Stimulated activated CD8-positive, alpha-beta memory T cell treated with anti-CD3 and anti-CD28 coated beads, Interleukin-4, amount 100 ng/mL, for 24 hours (primary cell): ENCODE measurements at places on chromosomes 13 and 19.
A peak's percentile ranks its signal among the peaks of the same experiment; 100 is the strongest.

- DNase-seq: no peak
Observed at GRCh38 chr13:39682310-39682709, 26.8 kb downstream of the COG6 start.

DNA sequence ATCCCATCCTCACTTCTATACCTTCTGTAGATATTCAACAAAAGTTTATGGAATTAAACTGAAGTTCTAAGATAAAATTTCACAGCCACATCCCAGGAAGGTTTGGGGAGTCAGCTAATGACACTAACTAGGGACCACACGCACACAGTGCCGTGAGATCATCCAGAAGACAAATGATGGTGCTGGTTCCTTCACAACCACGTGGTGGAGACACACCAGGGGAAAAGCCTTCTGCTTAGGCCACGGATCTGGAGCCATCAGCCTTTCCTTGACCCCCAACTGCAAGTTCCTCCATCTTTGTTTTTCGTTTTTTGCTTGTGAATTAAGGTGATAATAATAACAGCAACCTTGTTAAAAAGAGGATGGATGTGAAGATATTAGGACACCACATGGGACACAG lies 241.6 kb upstream of the MAB21L1 start:
- DNase-seq: no peak

- no peak for DNase-seq
Observed at GRCh38 chr19:51511353-51511752, 9.8 kb upstream of the SIGLEC12 start.

- no peak for DNase-seq
Observed at GRCh38 chr13:83281654-83282053, 600.6 kb downstream of the SLITRK1 start.

GRCh38 chr19:13429563-13429962 lies 76.7 kb downstream of the CACNA1A start:
- DNase-seq: no peak

GRCh38 chr19:18444513-18444912 lies 6.6 kb upstream of the ISYNA1 start:
- no peak for DNase-seq

DNA sequence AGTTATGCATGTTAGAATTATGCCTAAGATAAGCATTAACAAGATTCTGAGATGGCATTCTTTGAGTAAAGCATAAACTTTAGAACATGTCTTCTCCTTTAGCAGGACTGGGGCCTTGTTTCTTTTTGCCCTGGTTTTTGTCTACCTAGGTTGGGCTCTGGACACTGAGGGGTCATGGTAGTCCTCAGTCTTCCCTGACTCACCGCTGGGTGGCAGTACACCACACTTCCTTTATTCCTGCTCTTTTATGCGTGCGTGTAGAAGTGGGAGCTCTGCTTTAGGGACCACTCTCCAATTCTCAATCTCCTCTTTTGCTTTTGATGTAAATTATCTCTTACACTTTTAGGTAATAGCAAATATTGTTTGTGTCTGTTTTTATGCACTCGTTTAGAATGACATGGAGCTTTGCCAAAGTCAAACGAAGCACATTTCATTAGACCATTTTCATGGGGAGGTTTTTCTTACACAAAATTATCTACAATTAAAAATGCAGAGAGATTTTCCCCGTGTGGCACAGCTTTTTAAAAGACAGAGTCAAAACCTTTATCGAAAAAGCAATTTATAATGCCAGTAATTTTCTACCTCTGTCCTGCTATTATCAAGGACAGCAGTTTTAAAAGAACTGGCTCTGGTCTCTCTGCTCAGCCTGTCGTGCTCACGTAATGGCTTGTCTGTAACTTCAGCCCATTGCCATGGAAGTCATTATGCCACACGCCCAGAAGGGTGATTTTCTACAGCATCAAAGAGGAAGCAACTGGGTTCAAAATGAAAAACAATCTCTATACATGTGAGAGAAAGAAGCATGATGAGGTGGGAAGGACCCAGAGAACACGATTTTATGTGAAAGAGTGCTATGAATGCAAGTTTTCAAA lies 413.9 kb downstream of the COG6 start:
- DNase-seq: peak; percentile 57

DNA sequence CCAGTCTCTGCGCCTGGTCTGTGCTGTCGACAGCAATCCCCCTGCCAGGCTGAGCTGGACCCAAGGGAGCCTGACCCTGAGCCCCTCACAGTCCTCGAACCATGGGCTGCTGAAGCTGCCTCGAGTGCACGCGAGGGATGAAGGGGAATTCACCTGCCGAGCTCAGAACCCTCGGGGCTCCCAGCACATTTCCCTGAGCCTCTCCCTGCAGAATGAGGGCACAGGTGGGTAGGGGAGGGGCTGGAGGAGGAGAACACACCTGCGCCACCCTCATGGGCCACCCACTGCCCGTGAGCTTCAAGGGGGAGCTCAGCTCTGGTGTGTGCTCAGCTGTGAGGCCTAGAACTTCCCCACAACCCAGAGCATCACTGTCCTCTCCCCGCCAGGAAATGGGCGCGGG lies 38.6 kb upstream of the CD33 start:
- DNase-seq: no peak

- no peak for DNase-seq
Observed at GRCh38 chr13:80116107-80116506, 224.8 kb downstream of the SPRY2 start.

- DNase-seq: no peak
Observed at GRCh38 chr13:44748439-44748838, 172.3 kb upstream of the TSC22D1 start.

DNA sequence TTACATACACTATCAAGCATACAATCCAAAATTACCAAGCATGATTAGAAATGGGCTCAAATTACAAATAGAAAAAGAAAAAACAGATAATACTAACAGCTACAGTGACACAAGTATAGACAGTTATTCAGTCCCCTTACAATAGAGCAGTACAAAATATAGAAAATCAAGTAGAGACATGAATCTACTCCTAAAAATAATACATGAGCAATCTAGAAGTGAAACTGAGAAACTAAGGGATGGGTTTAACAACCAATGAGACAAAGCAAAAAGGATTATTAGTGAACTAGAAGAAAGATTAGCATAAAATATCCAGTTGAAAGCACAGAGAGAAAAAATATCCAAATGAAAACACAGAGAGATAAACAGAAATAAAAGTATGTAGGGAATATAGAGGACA lies 426.7 kb downstream of the TBC1D4 start:
- no peak for DNase-seq

DNA sequence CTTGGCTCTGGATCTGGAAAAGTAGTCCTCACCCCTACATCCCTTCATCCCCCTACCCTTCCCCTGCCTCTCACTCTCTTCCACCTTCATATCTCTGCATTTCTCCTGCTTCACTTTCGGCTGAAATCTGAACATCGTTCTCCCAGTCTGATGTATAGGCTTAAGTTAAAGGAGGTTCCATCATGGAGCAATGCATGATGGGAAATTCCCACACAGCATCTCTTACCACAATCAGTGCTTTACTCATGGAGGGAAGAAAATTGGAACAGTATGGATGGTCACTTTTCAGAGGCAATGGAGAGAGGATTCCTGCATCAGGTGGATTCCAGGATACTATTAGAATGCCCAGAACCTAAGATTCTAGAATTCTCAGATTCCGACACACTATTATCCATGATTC lies 6.1 kb upstream of the KLK8 start:
- no peak for DNase-seq

- no peak for DNase-seq
Observed at GRCh38 chr19:16301999-16302694, 22.5 kb upstream of the KLF2 start.

DNA sequence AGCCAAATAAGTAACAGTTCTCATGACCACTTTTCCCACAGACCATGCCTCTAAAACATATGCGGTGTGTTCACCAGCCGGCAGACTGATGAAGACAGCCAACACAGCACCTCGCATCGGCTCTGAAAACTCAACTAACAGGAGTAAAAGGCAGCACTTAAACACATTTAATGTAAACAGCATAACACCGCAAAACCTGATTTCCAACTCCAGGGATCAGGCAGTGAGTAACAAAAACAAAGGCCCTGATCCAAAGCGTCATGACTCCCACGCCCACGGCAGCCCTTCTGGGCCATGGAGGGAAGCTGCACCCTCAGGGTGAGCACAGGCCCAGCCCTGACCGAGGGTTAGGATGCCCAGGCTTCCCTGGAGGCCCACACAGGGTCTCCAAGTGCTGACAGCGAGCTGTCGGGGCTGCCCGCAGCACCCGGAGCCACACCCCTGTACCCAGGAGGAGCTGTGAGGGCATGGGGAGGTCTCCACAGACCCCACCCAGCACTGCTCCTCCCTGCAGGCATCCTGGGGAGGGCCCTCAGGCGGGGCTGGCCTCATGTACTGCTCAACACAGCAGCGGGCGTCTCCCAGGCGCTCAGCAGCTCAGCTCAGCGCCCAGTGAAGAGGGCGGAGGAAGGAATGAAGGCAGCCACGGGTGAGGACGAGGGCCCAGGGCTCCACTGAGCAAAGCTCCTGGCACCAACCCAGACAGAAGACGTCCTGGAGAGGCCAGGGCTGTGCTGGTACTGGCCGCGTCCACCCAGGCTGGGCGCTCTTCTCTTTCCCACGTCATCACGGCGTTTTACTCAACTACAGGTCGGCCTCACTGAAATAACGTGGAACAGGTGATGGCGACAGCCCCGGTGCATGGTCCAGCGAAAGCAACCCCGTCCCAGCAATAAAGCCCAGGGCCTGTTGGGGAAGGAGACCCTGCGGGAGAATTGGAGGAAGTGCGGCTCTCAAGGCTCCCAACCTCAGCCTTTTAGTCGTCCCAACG lies 53.7 kb downstream of the RASA3 start:
- no peak for DNase-seq

DNA sequence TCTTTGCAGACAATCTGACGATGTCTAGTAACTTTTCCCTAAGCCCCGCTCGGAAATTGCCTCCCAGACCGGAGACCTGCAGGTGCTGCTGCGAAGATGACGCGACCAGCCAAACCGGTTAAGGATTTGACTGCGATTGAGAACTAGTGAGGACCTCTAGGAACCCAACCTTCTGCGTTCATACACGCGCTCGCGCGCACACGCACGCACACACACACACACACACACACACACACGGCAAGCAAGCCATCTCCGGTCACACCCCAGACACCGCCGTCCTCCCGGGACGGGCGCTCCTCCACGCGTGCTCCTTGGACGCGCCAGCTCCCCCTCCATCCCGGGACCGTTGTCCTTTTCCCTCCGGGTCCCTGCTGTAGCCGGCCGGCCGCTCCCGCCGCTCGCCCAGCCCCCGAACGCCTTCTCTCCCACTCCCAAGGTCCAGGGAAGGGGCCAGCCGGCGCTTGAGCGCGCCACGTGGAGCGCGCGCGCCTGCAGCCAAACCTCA lies 1.2 kb downstream of the TBC1D4 start:
- no peak for DNase-seq

GRCh38 chr19:19406878-19407632 lies 1.6 kb downstream of the GATAD2A start:
- no peak for DNase-seq

GRCh38 chr13:113397608-113398425 lies 33.9 kb upstream of the GRTP1 start:
- DNase-seq: no peak

DNA sequence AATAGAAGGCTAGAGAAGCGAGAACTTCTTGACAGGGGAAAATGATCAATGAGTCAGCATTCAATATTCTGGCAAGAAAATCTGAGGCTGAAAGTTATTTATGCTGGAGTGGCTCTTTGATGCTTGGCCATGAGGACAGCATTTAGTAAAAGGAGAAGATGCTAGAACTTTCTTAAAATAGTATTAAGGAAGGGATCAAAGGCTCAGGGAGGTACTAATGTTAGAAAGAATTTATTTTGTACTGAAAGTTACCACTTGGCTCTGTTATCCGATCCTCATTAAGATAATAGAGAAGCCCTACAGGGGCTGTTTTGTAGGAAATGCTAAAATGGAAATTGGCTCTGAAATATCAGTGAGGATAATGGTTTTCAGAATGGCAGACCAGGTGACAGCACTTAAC lies 1774.6 kb upstream of the PCDH20 start:
- DNase-seq: no peak

GRCh38 chr19:3296034-3296433 lies 70.3 kb upstream of the NFIC start:
- DNase-seq: no peak

DNA sequence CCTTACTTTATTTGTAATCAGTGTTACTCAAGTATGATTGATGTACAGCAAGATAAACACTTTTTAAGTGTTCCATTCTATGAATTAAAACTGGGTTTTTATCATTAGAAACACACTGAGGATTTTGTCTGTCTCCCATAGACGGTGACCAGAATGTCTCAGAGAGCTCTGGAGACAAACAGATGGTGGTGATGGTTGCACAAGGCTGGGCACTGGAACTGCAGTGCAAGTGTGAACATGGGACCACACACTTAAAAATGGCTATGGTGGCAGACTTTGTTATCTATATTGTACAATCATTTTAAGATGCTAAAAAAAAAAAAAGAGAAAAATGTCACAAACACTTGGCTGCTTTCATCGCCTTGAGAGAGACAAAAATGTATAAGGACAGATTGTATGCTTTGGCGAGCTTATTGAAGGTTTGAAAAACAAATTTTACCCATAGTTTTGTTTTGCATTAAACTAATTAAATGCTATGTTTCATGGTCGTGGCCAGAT lies 273.0 kb downstream of the SHISA2 start:
- no peak for DNase-seq

- DNase-seq: no peak
Observed at GRCh38 chr13:97502181-97502580, 68.2 kb downstream of the RAP2A start.

DNA sequence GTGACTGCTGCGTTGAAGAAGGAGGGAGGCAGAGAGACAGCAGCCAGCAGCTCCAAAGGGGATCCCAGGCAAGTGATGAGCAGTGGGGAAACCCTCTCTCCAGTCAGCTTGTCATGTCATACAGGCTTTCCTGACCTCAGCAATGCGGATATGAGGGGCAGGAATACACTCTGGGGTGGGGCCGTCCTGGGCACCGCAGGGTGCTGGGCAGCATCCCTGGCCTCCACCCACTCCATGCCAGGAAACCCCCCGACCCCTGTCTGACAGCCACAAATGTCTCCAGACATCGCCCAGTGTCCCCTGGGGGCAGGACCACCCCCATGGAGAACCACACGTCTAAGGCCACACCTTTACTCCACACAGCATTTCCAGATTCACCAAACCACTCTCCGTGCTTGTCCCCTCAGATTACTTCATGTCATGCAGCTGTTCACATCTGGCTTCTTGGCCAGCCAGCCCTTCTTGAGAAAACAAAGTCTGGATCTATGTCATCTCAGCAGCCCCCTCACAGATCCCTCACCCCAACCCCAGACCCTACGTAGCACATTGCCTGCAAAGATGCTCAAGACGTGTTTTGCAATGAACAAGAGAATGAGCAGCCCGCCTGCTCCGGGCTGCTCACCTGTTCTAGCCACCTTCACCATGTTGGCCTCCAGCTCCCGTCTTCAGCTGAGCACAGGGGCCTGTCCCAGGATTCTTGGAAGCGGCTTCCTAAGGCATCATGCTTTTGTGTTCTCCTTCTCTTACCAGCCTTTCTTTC lies 46.5 kb downstream of the RFX2 start:
- DNase-seq: no peak
